Cortex of kidney (tissue), 1 donor: ENCODE measurements at places on chromosomes 1 and 21.

DNA sequence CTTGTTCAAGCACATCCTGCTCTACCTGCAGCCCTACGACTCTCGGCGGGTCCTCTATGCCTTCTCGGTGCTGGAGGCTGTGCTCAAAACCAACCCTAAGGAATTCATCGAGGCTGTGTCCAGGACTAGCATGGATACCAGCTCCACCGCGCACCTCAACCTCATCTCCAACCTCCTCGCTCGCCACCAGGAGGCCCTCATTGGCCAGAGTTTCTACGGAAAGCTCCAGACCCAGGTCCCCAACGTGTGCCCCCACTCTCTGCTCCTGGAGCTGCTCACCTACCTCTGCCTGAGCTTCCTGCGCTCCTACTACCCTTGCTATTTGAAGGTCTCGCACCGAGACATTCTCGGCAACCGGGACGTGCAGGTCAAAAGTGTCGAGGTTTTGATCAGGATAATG is 74.3 kb upstream of the MORC3 start:
- no peak for DNase-seq

- DNase-seq = no peak
These were observed 37.3 kb downstream of the F13B start for GRCh38 chr1:197029749-197030148.

DNA sequence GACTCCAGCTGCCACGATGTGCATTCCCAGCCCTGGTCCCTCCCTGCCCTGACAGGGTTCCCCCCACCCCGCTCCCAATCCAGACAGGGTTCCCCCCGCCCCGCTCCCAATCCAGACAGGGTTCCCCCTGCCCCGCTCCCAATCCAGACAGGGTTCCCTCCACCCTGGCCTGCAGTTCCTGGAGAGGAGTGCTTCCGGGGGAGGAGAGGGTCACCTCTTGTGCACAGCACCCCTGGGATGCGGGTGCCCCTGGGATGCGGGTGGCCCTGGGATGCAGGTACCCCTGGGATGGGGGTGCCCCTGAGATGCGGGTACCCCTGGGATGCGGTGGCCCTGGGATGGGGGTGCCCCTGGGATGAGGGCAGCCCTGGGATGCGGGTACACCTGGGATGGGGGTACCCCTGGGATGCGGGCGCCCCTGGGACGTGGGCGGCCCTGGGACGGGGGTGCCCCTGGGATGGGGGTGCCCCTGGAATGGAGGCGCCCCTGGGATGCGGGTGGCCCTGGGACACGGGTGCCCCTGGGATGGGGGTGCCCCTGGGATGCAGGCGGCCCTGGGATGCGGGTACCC is 36.7 kb upstream of the SLC19A1 start:
- no peak for DNase-seq

GRCh38 chr21:46555678-46556077 is 49.2 kb downstream of the S100B start:
- no peak for DNase-seq

GRCh38 chr1:17635811-17636210 is 96.3 kb downstream of the ARHGEF10L start:
- DNase-seq = no peak
